CD4-positive, alpha-beta T cell treated with Interleukin-6 at 100 ng/mL for 8 hours (primary cell): ENCODE measurements at places on chromosomes 11 and 22.

DNA sequence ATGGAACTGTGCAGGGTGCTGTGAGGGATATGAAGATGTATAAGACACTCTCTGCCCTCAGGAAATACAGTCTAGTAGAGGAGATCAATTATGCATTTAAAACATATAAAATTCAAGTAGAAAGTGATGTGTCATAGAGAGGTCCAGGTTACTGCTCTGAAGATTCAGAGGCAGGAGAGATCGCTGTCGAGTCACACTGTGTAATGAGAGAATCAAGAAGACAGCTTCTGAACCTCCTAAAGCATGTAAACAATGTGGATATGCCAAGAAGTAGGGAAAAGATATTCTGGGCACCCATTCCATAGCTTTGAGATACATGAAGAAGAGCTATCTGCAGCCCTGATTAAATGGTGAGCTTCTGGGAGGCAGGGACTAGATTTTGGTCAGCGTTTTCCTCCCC, 16.7 kb downstream of the SSH3 start:
- DNase-seq = no peak

DNA sequence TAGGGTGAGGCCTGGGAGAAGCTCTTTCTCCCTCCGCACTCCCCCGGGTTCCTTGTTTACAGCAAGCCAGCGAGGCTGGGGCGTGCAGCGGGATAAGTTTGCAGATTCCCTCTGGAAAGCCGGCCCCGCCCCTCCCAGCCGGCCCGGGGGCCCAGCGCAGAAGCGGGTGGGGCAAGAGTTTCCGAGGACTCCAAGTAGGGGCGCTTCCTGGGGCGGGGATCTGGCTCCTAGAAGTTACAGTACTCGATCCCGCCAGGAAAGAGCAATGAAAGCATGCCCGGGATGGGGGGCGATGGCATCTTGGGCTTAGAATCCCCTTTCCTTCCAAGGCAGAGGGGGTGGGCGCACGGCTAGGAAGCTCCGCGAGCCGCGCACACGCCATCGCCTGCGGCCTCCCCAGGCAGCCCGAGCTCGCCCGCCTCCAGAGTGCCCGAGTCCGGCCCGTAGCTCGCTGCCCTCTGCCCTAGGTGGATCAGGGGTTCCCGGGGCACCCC, 385 bp downstream of the TST start:
- no peak for DNase-seq

GRCh38 chr11:33669598-33670249, 30.9 kb downstream of the C11orf91 start:
- no peak for DNase-seq

GRCh38 chr11:76649011-76649410, 21.5 kb downstream of the LRRC32 start:
- no peak for DNase-seq

- no peak for DNase-seq
Measured at GRCh38 chr11:69000831-69001242, 12.2 kb downstream of the MRGPRF start.

- no peak for DNase-seq
Measured at GRCh38 chr11:95325777-95326258, 94.8 kb upstream of the SESN3 start.

GRCh38 chr11:128610721-128611617, 23.6 kb upstream of the ETS1 start:
- DNase-seq = peak; percentile 63

GRCh38 chr11:101523634-101524260, 60.1 kb downstream of the TRPC6 start:
- no peak for DNase-seq

- no peak for DNase-seq
Measured at GRCh38 chr11:28480406-28480805, 372.2 kb downstream of the METTL15 start.

- DNase-seq = no peak
Measured at GRCh38 chr11:80525663-80526405, 1085.0 kb upstream of the TENM4 start.

DNA sequence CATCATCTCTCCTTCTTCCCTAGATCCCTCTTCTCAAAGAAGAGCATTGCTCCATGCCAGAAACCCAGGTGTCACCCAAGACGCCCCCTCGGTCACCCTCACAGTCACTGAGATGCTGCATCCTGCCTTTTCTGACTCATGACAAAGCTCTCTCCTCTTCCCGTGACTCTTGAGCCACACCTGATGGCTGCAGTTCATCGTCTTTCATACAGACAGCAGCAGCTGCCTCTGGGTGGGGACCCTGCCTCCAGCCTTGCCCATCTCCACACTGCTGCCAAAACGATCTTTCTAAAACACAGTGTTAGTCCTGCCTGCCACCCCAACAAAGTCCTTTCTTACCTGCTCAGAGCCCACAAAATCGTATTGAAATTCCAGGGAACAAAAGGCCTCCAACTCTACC, 44.8 kb downstream of the BUD13 start:
- DNase-seq = no peak

GRCh38 chr11:129457321-129457720, 81.7 kb downstream of the BARX2 start:
- no peak for DNase-seq

- no peak for DNase-seq
Measured at GRCh38 chr11:9774591-9775397, 110.9 kb downstream of the SWAP70 start.

- peak; percentile 6 for DNase-seq
Measured at GRCh38 chr11:104653407-104653806, 244.9 kb downstream of the CASP12 start.

GRCh38 chr11:9962722-9963121, 298.8 kb downstream of the SWAP70 start:
- no peak for DNase-seq

DNA sequence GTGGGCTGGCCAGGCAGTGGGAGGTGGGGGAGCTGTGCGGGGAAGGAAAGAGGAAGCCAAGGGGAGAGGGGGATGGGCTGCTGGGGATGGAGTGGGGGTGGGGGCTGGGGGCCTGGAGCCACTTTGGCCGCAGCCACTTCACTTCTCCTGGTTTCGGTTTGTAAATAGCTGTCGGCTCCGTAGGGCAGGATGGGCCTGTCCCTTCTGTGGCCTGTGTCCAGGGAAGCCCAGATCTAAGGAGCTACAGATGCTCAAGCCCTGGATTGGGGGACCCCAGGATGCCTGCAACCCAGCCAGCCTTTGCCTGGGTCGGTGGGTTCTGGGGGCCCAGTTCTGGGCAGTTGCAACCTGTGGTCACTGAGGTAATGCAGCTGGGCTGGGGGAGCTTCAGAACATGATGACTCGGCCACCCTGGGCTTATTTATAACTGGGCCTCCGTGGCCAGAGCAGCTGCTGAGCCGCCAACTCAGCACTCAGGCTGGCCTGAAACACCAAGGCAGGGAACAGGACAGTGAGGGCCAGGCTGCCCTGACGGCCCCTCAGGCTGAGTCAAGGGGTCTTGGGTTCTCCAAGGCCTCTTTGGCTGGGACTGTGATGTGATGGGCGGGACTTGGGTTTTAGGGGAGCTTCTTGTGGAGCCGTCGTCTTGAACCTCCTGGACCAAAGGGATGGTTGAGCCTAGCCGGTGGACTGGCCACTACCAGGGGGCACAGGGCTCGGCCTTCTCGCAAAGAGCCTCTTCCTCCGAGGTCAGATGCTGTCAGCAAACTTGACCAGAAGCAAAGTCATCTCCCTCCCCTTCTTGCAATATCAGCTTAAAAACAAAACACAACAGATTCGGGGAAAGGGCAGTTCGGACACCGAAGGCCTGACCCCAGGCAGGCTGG, 15.0 kb upstream of the SLC39A13 start:
- DNase-seq = no peak

- no peak for DNase-seq
Measured at GRCh38 chr11:62908468-62909072, 12.6 kb downstream of the CHRM1 start.

DNA sequence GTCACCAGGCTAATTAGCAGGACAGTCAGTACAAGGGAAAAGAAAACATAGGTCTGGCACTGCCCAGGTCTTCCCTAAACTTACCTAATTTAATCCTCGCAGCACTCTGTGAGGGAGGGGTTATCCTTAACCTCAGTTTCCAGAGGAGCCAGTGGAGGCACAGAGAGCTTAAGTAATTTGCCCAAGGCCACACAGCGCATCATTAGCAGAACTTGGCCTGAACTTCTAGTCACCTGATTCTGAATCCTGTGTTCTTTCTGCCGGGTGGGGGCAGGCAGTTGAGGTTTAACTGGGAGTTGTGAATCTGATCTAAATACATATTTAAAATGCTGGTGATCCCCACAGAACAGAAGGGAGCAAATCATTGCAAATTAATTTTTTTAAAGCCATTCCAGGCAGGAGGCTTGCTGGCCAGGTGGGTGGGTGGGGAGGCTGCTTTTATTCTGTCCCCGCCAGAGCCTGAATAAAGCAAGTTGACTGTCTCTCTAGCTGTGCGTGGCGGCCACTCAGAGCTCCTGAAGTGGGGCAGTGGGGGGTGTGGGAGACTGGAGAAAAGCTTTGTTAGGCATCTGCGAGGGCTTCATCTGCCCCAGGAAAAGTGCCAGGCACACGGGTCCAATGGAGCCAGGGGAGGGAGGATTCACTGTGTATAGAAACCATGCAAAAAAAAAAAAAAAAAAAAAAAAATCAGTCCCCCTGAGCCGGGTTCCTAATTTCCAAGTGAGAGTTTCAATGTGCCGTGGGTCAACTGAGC, 66.1 kb downstream of the NFAM1 start:
- DNase-seq = no peak

GRCh38 chr11:10696468-10697322, 3.1 kb upstream of the IRAG1 start:
- DNase-seq = no peak

DNA sequence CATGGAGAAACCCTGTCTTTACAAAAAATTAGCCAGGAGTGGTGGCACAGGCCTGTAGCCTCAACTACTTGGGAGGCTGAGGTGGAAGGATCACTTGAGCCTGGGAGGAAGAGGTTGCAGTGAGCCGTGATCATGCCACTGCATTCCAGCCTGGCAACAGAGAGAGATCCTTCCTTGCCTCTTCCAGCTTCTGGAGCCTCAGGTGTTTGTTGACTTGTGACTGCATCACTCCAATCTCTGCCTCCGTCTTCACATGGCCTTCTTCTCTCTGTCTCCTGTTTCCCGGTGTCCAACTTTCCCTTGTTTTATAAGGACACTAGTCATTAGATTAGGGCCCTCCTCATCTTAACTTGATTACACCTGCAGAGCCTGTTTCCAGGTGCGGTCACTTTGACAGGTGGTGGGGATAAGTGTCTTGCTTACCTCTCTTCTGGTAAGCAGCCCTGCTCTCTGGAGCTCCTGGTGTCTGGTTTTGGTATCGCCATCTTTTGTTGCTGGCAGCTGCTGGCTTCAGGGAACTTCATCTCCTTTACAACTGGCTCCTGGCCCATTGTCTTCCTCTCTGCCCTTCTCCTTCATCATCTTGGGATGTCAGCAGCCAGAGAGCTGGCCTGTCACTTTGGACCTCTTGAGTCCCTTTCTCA, 8.2 kb upstream of the USP2 start:
- no peak for DNase-seq

DNA sequence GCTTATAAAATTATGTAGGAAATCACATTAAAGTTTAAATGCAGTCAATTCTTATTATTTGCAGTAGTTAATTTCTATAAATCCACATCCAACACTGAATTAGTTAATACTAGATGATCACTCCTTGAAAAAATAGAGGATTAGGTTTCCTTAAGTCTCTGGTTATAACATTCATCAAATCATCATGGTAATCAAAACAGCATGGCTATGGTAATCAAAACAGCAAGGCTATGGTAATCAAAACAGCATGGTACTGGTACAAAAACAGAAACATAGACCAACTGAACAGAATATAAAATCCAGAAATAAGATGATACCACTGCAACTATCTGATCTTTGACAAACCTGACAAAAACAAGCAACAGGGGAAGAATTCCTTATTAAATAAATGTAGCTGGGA, 814.6 kb upstream of the CCDC179 start:
- DNase-seq = no peak

DNA sequence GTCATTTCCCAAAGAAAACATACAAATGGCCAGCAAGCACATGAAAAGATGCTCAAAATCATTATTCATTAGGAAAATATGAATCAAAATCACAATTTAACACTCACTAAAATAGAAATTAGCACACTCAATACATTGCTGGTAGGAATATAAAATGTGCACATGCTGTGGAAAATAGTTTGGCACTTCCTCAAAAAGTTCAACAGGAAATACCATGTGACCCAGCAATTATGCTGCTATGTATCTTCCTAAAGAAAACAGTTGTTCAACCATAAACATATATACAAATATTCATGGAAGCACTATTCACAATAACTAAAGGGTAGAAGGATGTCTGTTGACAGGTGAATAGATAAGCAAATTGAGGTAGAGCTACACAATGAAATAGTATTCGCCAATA, 187.3 kb upstream of the SOX6 start:
- DNase-seq = no peak

DNA sequence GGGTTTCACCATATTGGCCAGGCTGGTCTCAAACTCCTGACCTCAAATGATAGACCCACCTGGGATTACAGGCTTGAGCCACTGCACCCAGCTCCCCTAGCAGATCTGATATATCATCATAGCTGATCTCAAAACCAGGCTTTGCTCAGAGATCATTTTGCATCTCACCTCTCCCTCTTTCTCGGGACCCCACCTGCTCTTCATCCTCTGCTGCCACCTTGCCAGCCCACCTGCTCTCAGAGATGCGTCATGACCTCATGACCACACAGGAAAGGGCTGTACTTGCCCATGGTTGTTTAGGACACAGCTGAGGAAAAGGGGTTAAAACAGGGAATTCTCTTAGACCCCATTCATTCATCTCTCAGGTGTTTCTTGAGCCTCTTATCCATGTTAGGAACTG, 27.4 kb downstream of the POU2F3 start:
- no peak for DNase-seq

- no peak for DNase-seq
Measured at GRCh38 chr11:79102840-79103239, 338.0 kb downstream of the TENM4 start.

DNA sequence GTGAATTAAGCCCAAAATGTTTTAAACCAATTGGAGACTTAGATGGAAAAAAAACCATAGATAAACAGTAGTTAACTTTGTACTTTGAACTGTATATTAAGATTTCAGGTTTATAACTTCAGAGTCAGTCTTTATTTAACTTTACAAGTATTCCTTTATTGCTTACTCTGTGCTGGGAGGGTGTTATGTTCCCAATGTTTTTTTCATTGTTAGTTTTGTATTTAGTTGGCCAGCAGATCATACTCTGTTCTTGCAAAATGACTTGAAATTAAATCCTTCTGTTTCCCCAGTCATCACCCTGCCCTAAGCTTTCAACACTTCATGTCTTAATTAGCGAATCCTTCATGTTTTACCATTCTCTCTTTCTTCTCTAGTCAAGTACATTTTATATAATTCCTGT, 25.3 kb downstream of the SIK2 start:
- DNase-seq = no peak
